Sigmoid colon (tissue), 7 donors: ENCODE measurements at places on chromosomes 7 and 10. TPM values are rescaled to one million over a fixed set of nuclear protein-coding genes. Genes with fewer than 3 reads are reported as not detected.

Gene ITGB8
- 19.3 TPM for total RNA-seq

Gene EVX1
- total RNA-seq: not detected

DNA sequence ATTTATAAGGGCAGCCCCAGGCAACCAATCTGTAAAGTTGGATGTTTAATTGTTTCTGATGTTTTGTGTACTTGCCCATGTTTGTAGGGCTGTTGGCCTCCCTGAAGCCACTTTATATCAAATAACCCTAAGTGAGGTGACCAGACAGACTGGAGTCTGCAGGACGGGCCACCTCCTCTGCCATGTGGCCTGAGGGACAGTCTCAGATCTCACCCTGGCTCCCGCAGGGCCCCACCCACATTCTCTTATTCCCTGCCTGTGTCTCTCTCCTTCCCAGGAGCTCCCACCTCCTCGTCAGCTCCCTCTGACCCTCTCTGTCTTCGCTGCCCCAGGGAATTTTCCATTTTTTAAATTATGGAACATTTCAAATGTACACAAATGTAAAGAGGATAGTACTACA lies 9.5 kb upstream of the C10orf71 start:
- DNase-seq: peak; percentile 19

GRCh38 chr10:29472301-29473086 lies 162.3 kb downstream of the SVIL start:
- no peak for DNase-seq

GRCh38 chr7:122752583-122752982 lies 49.9 kb upstream of the RNF148 start:
- no peak for DNase-seq

- no peak for DNase-seq
Measured at GRCh38 chr10:124228471-124228870, 135.1 kb upstream of the CHST15 start.

- no peak for DNase-seq
Measured at GRCh38 chr7:139679731-139680594, 97.8 kb downstream of the HIPK2 start.
